Mesothelial cell of epicardium (in vitro differentiated cells): ENCODE measurements at places on chromosomes 4 and X. TPM values are rescaled to one million over a fixed set of nuclear protein-coding genes. Genes with fewer than 3 reads are reported as not detected.

Gene PCSK1N
- 41.6 to 46.9 TPM (median 42.8 TPM) in 3 replicates for total RNA-seq

Gene GUCY1A1
- total RNA-seq = 49.1 to 52.3 TPM (median 52.2 TPM) in 3 replicates

Gene GPR50
- total RNA-seq = 0.25 to 0.65 TPM (median 0.64 TPM) in 3 replicates

Gene SAGE1
- not detected in 3 replicates for total RNA-seq

Gene NDUFC1
- total RNA-seq = 35.2 to 39.1 TPM (median 38.5 TPM) in 3 replicates

Gene PCYT1B
- total RNA-seq = 15.8 to 17.3 TPM (median 17.1 TPM) in 3 replicates

Gene SLITRK4
- 1.5 to 2.1 TPM (median 1.6 TPM) in 3 replicates for total RNA-seq

Gene SPARCL1
- 6.3 to 6.7 TPM (median 6.6 TPM) in 3 replicates for total RNA-seq

Gene HGFAC
- 1.9 to 2.5 TPM (median 2.0 TPM) in 3 replicates for total RNA-seq

Gene RRH
- total RNA-seq = 0.29 to 0.45 TPM (median 0.40 TPM) in 3 replicates

Gene PNMA3
- total RNA-seq = 10.3 to 11.1 TPM (median 10.7 TPM) in 3 replicates

Gene COL4A5
- total RNA-seq = 389 to 413 TPM (median 413 TPM) in 3 replicates
